ENCODE measurements at places on chromosomes 4 and X.

DNA sequence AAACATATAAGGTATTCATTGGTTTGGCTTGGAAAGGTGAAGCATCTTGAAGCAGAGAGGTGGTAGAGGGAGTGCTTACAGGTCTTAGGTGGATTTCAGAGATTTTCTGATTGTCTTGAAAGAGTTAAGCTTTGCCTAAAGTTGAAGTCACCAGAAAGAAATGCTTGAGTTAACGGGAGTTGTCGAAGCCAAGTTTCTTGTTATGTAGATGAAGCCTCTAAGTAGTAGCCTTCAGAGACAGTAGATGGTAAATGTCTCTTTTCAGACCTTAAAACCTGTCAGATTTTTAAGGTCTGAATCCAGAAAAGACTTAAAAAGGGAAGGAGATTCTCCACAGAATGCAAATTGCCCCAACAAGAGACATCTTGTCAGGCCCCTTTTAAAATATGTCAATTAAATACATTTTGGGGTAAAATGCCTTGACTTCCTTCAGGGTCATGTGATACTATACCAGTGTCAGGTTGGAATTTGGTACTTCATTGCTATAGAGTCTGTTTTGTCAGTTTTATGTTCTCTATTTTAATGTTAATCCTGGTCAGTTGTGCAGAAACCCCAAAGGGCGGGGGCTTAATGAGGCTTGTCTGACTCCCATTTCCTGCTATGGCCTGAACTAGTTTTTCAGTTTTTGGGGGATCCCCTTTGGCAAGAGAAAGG, 81.0 kb downstream of the PCDH18 start:
- no peak for DNase-seq

- no peak for DNase-seq
Measured at GRCh38 chr4:154660052-154660451, 47.6 kb upstream of the FGG start.

DNA sequence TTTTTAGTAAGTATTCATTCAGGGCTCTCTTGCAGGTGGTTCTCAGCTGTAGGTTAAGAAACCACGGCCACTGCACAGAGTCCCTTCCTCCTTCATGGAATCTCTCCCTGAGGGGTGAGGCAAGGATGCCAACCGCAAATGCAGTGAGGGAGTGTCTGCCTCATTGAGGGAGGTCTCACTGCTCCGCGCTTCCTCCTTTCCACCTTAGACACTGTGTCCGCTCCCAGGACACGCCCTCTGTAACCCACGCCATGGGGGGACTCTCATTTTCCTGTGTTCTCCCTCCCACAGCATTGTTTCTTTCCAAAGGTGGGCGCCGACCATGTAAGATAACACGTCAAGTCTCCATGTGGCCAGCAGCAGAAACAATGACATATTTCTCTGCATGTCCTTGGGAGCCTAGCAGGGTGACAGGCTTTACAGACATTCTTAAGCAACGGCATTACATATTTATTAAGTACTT, 63.2 kb downstream of the SEPSECS start:
- DNase-seq, result peak; percentile 43

- DNase-seq, result no peak
Measured at GRCh38 chr4:114137984-114138383, 158.5 kb upstream of the ARSJ start.

DNA sequence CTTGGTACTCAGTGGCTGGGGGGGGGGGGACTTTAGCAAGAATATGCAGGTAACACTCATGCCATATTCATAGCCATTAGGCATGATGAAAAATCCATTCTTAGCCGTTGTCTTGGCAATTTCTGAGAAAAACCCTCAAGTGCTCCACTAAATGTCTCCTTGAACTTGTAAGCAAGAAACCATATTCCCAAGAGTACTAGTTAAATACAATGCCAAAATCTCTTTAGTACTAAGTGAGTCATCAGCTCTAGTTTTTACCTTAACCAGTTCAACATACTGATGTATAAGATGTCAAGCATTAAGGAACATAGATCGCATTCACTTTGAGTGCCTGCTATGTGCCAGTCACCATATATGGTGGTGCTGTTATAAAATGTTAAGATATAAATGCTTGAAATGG, 27.5 kb downstream of the UBE2D3 start:
- no peak for DNase-seq

- DNase-seq, result no peak
Measured at GRCh38 chr4:88062843-88063242, 55.4 kb downstream of the PKD2 start.

- no peak for DNase-seq
Measured at GRCh38 chrX:69524781-69525363, 20.7 kb downstream of the NALF2 start.

Measured in endodermal cell (in vitro differentiated cells).